Right renal pelvis (tissue), 4 donors: ENCODE measurements at places on chromosomes 12 and 14. TPM values are rescaled to one million over a fixed set of nuclear protein-coding genes. Genes with fewer than 3 reads are reported as not detected.

DNA sequence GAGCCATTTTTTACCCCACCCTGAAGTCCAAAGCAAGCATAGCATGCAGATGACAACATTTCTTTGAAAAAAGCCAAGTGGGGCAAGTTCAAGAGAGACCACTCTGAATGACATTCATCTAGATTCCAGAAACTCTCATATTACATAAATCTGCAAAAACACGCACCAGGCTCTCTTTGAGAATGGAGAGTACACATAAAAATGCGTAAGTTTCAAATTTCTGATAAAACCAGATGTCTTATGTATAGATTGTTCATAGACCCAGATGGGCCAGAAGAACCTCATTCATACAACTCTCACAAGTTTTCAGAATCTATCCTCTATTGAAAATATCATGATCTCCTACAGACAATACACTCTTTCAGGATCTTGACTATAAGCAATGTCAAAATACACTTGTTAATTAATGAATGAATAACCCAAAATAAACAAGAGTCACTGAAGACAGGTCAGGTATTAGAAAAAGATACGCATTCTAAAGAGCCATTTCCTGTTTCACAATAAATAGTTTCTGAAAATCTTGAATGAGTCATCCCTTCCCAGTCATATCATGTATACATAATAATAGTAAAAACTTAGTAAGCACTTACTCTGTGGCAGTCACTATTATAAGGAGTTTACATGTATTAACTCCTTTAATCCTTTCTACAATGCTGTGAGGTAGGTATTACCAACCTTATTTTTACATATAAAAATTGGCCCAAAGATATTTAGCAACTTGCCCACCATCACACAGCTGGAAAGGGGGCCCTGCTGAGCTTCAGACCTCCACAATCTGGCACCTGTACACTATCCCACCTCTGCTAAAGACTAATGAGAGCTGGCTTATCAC is 72.0 kb downstream of the PPP2R5E start:
- DNase-seq, result no peak

DNA sequence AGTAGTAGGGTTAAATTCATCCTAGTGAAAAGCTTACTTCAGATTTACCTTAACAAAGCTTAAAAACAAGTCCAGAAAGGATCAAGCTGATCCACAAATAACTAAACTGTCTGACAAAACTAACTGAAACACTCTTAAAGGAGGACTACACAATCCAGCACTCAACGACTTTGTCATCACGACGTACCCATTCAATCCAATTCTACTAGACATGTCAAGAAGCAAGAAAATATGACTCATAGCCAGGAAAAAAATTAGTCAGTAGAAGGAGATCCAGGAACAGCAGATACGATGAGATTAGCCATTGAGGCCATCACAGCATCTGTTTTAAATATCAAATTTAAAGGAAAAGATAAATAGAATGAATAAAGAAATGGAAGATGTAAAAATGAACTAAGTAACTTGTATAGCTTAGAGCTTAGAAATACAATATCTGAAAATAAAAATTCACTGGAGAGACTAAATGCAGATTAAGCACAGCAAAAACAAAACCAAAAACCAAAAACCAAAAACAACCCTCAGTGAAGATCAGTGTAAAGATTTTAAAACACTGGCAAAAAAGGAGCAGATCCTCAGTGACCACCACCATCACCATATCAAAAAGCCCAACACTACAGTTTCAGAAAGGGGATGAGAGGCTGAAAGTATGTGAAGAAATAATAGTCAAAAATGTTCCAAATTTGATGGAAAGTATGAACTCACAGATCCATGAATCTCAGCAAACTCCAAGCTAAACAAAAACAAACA is 95.0 kb upstream of the CCND2 start:
- no peak for DNase-seq

GRCh38 chr12:80200414-80200813 is 101.1 kb downstream of the OTOGL start:
- DNase-seq, result no peak

- DNase-seq, result no peak
Measured at GRCh38 chr14:22955702-22956569, 954 bp downstream of the HAUS4 start.

Gene PTHLH
- 1.4 TPM for polyA plus RNA-seq

Gene SMCO2
- 0.36 TPM for polyA plus RNA-seq

Gene CPNE6
- polyA plus RNA-seq, result not detected
